ENCODE measurements at places on chromosomes 3 and 15. TPM values are rescaled to one million over a fixed set of nuclear protein-coding genes. Genes with fewer than 3 reads are reported as not detected.

DNA sequence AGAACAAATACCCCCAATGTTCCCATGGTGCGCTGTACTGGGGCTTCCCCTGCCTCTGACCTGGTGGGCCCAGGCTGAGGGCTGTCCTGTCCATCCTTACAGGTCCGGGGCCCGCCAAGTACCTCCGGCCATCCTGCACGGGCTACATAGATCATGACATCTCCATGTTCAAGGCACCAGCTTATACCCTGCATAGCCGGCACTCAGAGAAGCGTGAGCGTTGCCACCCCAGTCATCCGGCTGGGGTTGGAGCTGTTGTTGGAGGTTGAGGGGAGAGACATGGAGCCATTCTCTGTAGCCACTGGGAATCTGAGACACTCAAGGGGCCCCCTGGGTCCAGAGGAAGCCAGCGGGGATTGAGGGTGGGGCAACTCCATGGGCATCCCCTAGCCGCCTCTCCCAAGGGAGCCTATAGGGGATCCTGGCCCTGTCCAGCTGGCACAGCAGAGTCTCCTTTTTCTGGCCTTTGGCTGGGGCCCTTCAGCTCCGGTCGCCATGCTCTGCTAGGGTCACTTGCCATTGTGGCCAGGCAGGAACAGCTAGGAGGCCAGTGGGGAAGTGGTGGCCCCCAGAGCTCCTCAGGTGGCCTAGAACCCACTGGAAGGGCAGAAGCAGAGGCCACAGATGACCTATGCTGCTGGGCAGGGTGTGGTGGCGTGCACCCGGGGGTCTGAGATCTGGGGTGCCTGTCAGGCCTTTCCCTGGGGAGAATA is 12.5 kb upstream of the CSPG4 start:
- no peak for DNase-seq

DNA sequence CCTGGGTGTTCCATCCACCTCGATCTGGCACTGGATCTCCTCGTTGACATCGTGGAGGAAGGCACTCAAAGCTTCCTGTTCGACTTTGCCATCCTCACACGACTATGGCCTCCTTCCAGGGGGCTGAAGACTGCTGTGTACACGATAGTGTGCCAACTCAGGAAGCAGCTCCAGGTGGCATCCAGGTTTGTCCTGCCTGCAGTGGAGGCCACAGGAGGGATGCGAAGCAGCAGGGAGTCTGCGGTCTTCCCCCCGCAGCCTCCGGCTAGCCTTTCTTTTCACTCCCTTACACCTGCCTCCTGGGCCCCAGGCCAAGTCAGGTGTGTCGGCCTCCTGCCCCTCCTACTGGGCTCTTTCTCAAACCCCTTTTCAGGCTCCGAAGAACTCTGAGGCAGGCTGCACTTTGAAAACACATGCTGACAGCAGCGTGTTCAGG is 32.2 kb downstream of the SYNM start:
- no peak for DNase-seq

Gene IQCF5
- not detected for total RNA-seq

Gene MYEF2
- 17.9 TPM for total RNA-seq

Gene CADM2
- not detected for total RNA-seq

DNA sequence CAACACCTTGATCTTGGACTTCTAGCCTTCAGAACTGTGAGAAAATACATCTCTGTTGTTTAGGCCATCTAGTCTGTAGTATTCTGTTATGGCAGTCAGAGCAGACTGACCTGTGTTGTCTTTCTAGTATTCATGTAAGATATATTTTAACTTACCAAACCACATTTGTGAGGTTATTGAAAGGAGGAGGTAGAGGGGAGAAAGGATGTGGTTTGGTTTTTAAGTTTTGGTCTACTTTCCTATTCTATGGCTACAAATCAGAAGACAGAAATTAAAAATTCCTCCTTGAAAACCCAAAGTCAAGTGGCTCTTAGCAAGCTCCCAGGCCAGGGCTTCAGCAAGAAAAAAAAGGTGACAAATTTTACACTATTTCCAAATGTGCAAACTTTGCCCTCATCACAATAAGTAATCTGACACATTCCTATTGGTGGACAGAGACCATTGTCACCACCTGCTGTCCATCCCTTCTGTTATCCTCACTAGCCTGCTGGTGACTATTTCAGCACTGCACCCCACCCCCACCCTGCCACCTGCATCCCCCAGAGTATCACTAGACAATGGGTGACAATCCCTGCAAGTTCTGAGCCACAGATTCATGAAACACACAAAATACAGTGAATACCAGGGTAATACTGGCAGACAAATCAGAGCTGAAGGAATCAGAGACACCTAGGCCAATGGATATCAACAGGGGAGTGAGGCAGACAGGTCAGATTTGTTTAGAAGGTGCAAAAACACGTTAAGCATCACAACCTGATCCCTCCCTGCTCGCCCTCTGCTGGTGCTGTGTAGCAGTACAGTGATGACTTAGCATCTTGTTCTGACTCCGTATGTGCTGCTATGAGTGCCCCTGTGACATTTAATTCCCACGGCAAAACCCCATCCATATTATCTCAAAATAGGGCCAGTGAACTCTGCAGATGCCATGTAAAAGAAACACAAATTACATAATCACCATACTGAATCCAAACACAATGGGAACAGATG is 79.0 kb upstream of the DCLK3 start:
- DNase-seq = peak; percentile 22

DNA sequence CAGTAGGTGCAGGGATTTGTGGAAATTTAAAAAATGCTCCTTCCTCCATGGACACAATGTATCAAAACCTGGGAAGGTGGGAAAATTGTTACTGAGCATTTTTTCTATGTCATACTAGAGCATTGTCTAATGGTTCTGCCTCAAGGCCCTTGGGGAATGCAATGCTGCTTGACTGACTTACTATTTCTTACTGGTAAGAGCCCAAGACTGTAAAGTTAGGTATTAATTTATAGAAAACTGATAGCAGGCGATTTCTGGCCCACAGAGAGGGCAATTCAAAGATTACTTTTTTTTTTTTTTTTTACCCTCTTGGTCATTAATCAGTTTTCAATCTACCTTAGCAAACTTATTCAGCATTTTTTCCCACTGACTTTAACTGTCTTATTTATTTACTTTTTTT is 38.5 kb upstream of the MRPL3 start:
- DNase-seq = no peak

GRCh38 chr3:39515681-39516441 is 48.4 kb downstream of the MOBP start:
- DNase-seq = no peak

Gene CHCHD4
- 11.7 TPM for total RNA-seq

GRCh38 chr3:126607214-126607908 is 47.6 kb downstream of the TXNRD3 start:
- DNase-seq = peak; percentile 16

DNA sequence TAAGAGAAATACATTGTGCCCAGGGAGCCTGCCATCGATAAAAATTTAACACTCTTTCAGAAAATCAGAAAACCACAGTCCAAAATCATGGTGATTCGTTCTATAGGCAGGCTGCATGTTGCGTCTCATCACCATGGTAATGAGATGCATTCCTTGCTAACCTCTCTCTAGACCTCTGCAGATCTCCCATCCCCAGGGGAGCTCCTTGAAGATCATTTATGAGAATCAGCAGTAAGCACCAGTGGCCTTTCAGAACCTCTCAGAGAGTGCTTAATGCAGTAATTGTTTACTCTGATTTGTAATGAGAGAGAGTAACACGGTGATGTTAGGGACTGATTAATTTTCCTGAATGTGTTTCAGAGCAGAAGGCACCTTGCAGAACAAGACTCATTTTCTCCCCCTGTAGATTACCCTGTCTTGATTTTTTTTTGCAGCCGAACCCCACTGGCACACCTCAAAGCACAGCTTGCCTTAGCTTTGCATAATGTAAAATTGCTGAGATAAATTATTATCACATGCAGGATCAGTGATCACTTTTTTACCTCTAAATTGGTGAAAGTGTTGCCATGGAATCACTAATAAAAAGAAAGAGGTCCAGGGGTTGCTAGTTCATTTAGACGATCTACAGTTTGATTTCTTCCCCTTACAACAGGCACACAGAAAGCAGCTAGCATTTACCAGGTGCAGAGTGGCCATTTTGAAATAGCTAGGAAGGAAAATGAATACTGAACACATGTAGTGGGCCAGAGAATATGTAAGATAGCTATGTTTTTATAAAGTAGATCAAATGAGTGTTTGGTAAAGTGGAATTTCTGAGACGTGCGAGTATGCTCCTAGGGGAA is 98.9 kb upstream of the CHL1 start:
- DNase-seq = no peak

- no peak for DNase-seq
These were observed 4.5 kb downstream of the NOX5 start for GRCh38 chr15:69018951-69019350.

- no peak for DNase-seq
These were observed 37.1 kb upstream of the ATP2B2 start for GRCh38 chr3:10542518-10542917.
